ENCODE measurements at places on chromosomes 6 and 20. TPM values are rescaled to one million over a fixed set of nuclear protein-coding genes. Genes with fewer than 3 reads are reported as not detected.

- DNase-seq, result no peak
Measured at GRCh38 chr6:90456001-90456400, 130.9 kb downstream of the MAP3K7 start.

- DNase-seq, result no peak
Measured at GRCh38 chr20:61571916-61572711, 320.1 kb downstream of the CDH4 start.

ARFGEF3 gene
- 2.7 TPM for total RNA-seq

DNA sequence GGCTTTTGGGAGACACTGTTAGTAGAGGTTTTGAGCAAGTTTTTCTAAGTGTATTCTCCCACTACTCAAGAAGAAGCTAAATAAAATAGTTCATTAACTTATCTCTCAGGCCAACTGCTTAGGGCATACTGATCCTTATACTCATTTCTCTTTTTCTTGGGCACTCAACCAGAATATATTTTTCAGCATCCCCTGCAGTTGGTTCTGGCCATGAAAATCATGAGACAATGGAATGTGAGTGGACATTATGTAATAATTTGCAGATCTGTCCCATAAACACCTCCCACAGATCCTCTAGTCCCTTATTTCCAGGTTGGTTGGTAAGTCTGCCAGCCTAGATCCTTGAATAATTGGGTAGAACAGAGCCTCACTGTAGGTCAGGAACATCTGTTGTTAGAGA is 136.7 kb downstream of the AIG1 start:
- no peak for DNase-seq

CENPQ gene
- 4.4 TPM for total RNA-seq

DNA sequence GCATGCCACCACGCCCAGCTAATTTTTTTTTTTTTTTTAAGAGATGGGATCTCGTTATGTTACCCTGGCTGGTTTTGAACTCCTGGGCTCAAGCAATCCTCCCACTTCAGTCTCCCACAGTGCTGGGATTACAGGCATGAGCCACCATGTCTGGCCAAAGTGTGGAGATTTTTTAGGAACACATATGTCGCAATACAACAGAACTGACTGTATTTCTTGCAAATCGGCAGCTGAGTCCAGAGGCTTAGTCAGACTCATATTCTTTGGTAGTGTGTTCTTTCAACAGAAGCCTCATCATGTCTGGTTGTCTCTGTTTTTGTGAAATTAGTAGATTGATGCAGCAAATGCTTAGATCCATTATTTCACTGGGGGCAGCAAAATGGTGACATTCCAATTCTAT is 23.9 kb upstream of the CD164 start:
- DNase-seq, result no peak

SENP6 gene
- total RNA-seq, result 255 TPM

GRCh38 chr20:58133020-58133808 is 95.2 kb downstream of the ANKRD60 start:
- no peak for DNase-seq

DNA sequence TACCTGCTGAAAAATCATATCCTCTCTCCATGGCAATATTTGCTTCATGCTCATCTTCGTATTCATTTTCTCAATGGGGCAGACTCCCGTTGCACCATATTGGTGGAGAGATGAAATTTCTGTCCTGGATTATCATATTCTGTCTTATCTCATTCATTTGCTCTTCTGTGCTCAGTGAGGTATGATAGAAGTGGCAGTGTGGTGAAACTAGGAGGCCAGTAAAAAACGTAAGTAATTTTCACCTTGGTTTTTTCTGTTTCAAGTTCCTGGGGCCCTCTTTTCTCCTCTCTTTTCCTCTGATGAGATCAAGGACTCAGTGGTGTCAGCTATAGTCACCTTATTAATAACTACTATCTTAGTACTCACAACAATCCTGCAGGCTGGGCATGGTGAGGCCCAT is 182.5 kb upstream of the HDAC2 start:
- DNase-seq, result no peak

DNA sequence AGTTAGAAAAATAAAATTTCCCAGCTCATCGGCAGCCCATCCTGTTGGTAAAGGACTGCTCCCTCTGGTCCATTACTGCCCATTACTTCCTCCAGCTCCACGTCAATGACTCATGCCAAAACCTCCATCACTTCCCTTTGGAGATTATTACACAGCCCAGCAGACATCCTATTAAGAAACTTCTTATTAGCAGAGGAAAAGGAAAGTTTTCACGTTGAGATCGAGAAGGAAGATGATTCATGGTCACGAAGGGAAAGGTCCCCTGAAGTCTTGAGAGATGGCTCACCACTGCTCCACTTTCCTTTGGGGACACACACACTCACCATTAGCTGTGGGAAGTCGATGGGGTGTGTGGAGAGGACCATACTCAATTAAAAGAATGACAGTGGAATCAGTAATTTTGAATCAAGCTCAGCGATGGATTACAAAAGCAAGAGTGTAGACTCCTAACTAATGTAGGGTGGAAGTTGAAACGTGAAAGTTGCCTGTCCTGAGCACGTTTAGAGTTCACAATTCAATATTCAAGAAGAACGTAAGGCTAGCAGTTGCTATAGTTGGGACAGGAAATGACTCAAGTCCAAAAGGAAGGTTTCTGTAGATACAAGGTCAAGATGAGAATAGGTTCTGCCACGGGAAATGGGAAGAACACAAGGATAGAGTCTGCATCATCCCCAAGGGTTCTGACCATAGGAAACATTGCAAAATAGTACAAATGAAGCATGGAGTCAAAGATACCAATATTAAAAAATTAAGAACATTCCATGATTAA is 21.6 kb downstream of the SASH1 start:
- DNase-seq, result no peak

DNA sequence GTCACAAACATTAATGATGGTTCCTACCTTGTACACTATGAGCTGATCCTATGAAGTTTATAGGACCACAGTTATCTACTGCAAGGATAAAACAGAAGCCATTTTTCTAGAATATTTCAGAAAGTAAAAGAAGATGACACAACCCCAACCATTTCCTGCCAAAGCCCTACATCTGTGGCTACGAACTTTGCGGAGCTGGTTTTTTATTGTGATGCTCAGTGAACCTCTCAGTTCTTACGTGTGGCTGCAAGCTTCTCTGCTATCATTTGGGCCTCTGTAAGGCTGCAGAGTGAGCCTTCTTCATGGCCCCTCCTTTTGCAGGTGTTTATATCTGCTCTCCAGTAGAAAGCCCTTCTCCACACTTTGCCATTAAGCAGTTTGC is 17.8 kb upstream of the TAGAP start:
- no peak for DNase-seq

GRCh38 chr6:138944412-138944811 is 43.6 kb downstream of the REPS1 start:
- no peak for DNase-seq

DNAH8 gene
- 0.11 TPM for total RNA-seq

DNA sequence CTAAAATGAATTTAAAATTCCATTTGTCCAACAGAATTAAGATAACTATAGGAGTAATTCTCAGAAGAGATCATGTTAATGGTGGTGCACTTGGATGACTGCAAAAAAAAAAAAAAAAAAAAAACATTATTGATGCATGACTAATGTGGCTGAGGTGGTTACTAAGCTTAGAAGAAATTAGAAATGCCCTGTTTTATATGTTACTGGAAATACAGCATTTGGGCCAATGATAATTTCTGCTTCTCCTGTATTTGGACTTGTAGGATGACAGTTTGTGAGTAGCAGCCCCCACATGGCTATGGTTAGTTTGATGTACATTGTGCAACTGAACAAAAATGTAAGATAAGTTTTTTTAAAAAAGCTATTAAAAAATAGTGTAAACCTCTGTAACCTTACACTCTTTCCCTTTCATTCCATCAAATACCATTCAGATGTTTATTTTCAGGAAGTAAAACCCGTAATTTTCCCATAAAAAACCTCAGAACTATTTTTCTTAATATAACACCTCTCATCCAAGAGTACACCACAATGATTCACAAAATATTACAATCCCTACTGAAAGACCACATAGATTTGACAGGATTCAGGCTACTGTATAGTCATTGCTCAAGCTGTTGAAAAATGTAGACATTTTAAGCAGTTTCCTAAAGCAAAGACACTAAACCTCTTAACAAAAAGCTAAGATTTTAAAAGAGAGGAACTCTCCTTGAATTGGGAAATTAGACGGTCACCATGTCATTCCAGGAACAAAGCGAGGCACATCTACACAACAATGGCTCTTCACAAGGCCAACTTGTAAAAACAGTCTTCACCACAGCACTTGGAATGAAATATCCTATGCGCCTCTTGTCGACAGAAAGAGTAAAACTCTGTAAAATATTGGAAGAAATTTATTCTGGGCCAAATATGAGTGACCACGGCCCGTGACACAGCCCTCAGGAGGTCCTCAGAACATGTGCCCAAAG is 83.0 kb downstream of the WDR27 start:
- DNase-seq, result no peak

- DNase-seq, result no peak
Measured at GRCh38 chr6:111865909-111866546, 7.2 kb downstream of the FYN start.

DNA sequence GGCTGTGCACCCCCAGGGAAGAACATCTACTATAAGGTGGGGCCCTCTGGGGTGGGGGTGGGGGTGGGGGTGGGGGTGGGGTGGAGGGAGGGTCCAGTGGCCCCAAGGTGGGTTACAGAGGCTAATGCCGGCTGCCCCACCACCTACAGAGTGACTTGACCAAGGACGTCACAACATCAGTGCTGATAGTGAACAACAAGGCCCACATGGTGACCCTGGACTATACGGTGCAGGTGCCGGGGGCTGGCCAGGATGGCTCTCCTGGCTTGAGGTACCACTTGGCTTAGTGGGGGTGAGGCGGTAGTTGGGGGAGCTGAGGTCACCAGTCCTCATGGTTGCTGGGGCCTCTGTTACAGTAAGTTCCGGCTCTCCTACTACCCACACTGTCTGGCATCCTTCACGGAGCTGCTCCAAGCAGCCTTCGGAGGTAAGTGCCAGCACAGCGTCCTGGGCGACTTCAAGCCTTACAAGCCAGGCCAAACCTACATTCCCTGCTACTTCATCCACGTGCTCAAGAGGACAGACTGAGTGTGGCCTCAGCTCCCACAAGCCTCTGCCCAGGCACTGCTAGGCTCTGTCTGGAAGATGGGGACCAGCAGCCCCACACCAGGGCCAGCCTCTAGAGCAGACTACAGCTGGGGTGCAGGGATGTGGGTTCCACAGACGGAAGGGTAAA is 2.8 kb downstream of the GNMT start:
- no peak for DNase-seq

Data from thyroid gland (tissue), 4 donors.